ENCODE measurements at places on chromosomes 11 and 22.
A peak's percentile ranks its signal among the peaks of the same experiment; 100 is the strongest.

GRCh38 chr22:49325531-49326395, 501.9 kb downstream of the BRD1 start:
- no peak for DNase-seq

- no peak for DNase-seq
These were observed 1.1 kb upstream of the AP2A2 start for GRCh38 chr11:924406-925157.

DNA sequence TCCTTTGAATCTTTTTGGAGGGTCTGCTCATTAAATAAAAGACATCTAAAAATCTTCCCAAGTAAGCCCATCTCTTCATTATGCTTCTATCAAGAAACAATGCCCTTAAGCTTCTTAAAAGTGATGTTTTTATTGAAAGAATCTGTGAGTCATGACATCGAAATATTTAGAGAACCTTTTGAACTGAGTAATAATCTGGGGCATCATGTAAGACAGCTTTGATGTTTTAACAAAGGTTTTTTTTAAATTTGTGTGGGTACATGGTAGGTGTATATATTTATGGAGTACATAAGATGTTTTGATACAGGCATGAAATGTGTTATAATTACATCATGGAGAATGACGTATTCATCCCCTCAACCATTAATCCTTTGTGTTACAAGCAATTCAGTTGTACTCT, 46.8 kb downstream of the PLAAT5 start:
- DNase-seq, result no peak

GRCh38 chr11:45258982-45259530, 27.1 kb downstream of the SYT13 start:
- DNase-seq, result no peak

- DNase-seq, result no peak
These were observed 121.1 kb downstream of the PAX6 start for GRCh38 chr11:31690041-31690440.

- DNase-seq, result peak; percentile 80
These were observed 1.0 kb downstream of the POU2AF3 start for GRCh38 chr11:111299101-111300026.

DNA sequence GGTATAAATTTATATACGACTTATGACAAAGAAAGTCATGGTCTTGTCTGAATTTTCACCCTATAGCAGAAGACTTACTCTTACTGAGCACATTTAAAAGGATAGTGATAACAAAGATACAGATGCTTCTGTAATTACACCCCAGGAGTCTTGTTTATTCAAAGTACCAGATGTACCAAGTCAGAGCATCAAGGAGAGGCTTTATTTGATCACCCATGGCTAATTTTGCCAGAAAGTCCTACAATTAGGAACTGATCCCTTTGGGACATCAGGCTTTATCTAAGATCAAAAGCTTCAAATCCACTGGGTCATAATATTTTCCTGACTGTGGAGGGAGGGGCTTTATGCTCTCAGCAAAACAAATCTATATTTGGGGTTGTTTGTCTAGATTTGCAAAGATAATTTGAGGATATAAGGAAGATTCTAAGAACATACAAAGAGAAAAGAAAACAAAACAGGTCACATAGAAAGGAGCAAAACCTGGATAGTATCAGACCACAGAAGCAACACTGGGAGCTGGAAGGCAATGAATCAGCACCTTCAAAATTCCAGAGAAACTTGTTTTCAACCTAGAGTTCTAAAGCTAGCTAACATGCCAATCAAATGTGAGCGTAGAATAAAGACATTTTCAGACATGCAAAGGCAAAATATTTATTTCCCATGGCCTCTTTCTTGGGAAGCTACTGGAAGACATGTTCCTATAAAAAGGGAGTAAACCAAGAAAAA, 124.8 kb upstream of the CSNK2A3 start:
- DNase-seq, result no peak

GRCh38 chr22:40932396-40932795, 18.8 kb upstream of the RBX1 start:
- no peak for DNase-seq

DNA sequence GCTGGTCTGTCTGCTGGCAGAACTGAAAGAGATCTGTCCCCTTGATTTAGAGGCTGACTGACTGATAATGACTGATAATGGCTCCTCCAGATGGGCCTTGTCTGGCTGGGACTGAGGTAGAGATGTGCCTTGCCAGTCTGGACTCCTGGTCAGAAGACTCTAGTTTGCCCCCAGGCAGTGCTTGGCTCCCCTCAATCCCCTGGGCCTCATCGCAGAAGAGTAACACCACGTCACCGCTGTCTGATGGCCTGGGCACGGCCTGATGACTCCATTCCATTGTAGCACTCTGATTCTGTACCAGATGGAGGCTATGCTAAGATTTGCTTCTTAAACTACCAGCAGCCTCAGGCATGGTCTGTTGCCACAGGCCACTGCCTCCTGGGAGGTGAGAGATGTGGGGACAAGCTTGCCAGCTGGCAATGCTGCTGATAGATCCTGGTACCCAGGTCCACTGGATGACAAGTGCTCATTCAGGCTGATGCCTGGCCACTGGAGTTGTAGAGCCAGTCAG, 19.1 kb downstream of the CYB5R2 start:
- DNase-seq, result no peak

DNA sequence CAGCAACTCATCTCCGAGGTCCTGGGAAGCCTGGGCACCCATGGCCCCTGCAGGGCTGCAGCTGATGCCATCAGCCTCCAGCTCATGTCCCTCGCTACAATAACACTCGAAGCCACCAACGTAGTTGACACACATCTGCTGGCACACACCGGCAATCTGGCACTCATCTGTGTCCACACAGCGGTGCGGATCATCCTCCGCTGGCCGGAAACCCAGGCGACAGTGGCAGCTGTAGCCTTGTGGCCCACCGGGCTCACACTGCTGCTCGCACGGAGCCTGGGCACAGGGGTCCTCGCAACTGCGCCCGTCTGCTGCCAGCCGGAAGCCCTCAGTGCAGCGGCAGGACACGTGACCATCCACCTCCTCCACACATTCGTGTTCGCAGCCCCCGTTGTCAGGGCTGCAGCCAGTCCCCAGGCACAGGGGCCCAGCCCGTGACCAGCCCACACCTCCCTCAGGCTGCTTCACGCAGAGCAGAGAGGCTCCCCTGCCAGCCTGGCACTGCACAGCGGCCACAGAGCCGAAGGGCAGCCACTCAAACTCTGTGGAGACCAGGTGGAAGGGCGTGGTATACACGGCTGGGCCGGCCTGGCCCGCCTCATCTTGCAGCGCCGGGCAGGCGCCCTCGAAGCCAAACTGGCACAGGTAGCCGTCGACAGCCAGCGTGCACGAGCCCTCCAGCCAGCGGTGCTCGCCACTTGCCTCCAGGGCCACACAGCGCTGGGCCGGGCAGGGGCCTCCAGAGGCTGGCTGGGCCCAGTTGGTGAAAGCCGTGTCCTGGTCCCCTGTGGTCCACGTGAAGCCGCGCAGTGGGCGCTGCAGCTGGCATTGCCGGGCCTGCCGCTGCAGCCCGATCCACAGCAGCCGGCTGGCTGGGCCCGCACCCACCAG, 678 bp downstream of the CD248 start:
- no peak for DNase-seq

DNA sequence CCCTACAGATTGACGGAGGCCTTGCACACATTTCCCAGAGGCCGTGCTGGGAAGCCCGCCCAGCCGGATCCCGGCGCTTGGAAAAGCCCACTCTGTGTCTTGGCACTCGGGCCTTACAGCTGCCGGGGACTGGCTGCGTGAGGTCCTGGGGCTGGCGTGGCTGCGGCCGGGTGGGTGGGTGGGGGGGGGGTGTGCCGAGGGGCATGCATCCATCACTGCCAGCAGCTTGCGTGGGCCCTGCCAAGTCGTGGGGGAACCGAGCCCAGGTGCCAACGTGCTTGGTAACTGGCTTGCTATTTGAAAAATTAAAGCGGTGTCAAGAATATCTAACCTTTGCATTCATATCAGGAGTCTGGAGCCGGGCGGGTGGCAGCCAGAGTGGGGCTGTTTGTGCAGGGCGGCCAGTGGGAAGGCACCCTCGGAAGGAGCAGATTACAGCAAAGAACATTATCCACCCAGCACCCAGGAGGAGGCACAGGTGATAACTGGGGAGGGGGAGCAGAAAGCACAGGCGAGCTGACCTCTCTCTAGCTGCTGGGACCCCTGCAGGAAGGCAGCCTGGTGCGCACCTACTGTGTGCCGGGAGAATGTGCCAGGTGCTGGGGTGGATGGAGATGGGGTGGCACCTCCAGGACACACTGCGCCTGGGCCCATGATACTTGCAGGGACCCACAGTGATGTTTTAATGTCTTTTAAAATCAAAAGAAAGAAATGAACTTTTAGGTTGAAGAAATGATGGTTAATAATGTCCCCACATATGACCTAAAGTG, 28.5 kb upstream of the SMIM38 start:
- DNase-seq, result no peak

DNA sequence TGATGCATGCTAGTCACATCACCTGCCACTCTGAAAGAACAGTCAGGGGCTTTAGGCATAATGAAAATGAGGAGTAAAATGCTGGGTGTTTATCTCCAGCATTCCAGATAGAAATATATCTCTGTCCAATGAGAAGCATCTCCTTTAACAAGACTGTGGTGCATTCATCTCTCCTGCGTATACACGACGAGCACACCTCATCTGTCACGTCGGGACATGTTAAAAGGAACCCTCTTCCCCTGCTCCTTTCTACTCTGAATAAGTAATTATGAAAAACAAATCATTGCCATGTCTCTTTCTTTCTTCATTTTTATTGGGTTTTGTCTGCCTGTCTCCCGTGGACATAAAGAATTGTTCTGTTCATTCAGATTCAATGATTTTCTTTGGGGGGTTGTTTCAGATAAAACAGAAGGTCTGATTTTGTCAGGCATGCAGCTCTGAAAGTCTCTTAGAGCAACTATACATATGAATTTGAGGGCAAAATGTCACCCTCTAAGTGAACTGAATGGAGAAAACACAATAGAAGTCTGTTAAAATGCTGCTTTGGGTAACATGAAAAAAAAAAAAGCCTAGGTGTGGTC, 195.0 kb downstream of the MAML2 start:
- DNase-seq, result no peak

- no peak for DNase-seq
These were observed 701.9 kb downstream of the LUZP2 start for GRCh38 chr11:25198704-25199103.

DNA sequence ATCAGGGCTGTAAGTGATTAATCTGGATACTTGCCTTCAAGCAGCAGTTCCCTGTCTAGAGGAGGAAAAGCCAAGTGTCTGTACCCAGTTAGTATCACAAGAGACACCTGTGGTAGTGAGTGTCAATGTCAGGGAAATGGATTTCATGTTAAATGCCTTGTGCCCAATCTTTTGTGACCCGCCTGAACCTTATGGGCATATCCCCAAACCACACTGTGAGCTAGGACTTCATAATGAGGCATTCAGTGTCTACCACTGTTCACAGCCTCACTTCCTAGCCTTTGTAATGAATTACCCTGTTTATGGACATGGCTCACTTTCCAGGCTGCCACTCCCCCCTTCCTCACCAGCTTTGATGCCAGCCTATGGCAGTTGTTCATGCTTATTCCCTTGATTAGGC, 125.1 kb downstream of the TRIM44 start:
- no peak for DNase-seq

GRCh38 chr11:127890030-127890615, 697.2 kb downstream of the ETS1 start:
- no peak for DNase-seq

DNA sequence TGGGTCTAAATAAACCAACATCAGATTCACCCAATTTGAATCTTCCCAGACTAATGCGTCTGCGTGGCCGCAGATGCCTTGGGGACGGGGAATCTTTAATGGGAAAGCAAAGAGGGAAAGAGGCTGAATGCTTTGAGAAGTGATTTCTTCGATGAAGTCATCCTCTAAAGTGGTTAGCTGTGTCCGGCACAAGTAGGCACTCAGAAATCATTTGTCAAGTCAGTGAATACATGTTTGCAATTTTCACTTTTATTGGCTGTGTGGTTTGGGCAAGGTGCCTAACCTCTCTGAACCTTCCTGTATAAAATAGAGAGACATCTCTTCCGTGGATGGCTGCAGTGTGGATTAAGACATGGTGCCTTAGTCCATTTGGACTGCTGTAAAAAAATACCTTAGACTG, 19.7 kb upstream of the IFT27 start:
- no peak for DNase-seq

DNA sequence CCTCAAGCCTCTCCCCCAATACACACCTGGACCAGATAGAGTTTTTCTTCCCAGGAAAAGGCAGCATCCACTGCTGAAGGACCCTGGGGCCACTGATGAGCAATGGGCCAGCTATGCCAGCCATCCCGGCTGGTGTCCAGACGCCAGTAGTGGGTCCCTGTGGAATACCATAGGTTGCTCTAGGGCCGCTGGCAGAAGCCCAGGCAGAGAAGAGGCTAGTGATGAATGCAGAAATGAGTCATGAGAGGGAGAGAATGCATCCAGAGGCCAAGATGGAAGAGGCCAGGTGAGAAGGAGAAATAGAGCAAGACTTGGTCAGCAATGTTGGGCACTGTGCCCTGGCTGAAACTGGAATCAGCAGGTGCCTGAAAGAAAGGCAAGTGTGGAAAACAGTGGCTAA, 8.9 kb downstream of the HPX start:
- DNase-seq, result no peak

DNA sequence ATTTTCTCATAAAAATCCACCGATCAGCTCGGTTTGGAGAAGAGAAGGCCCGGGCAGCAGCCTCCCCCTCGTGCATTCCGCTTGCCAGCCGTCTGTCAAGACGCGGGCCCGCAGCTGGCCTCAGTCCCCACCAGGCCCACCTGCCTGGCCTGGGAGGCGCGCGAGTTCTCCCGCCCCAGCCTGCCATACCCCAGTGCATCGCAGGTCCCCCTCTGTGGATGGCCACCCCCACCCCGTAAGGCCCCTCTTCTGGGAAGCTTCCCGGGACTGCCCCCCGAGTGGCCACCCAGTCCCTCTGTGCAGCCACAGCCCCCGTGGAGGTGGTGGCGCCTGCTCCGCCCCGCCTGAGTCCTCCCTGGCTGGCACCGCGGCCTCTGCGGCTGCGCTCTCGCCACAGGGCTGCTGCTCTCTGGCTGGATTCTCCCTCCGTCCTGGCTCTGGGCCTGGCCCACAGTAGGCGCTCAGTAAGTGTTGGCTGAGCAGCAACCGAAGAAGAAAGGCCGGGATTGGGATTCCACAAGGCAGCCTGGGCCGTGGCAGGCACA, 74.0 kb upstream of the TCF20 start:
- DNase-seq, result no peak

GRCh38 chr22:25120093-25120561, 79.5 kb upstream of the CRYBB3 start:
- peak; percentile 82 for DNase-seq

DNA sequence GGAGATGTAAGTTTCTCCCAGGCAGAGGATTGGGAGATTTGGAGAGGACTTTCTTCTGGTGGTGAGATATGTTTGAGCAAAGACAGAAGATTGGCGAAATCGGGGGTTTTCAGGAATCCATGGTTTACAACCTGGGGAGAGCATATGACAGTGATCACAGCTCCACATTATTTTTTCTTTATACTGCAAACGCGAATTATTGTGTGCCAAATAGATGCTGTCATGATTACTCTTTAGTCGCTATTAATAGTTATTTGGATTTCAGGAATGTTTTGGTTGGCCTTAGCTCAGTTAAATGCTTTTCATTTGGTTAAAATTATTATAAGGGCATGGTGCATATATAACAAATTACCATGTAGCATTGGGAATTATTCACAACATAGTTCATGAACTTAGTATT, 15.2 kb downstream of the ATXN10 start:
- DNase-seq, result no peak

Measured in small intestine (tissue), 16 donors.